Prostate gland (tissue), 2 donors: ENCODE measurements at places on chromosomes 3 and 15.

DNA sequence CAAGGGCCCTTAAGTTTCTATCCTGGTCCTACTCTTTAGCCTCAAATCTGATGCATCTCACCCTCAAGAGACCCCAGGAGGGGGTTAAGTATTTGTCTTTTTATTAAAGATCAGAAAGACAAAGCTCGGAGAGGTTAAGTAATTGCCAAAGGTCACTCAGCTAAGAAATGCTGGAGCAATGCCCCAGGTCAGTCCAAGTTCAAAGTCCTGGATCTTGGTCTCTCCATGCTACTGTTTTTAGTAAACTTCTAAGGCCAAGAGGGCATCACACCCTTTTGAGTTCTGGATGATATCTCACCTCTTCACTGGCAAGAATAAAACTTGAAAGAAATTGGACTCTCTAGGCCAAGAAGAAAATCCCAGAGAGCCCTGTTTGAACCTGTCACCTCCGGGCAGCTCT lies 488.6 kb downstream of the MAGI1 start:
- DNase-seq: no peak

DNA sequence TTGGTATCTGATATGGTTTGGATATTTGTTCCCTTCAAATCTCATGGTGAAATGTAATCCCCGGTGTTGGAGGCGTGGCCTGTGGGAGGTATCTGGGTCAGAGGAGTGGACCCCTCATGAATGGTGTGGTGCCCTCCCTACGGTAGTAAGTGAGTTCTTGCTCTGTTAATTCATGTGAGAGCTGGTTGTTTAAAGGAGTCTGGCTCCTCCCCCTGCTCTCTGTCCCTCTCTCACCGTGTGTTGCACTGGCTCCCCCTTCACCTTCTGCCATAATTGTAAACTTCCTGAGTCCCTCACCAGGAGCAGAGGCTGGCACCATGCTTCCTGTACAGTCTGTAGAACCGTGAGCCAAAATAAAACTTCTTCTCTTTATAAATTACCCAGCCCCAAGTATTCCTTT lies 246.9 kb upstream of the AGTR1 start:
- no peak for DNase-seq

GRCh38 chr3:110932567-110932966 lies 139.0 kb upstream of the NECTIN3 start:
- no peak for DNase-seq

DNA sequence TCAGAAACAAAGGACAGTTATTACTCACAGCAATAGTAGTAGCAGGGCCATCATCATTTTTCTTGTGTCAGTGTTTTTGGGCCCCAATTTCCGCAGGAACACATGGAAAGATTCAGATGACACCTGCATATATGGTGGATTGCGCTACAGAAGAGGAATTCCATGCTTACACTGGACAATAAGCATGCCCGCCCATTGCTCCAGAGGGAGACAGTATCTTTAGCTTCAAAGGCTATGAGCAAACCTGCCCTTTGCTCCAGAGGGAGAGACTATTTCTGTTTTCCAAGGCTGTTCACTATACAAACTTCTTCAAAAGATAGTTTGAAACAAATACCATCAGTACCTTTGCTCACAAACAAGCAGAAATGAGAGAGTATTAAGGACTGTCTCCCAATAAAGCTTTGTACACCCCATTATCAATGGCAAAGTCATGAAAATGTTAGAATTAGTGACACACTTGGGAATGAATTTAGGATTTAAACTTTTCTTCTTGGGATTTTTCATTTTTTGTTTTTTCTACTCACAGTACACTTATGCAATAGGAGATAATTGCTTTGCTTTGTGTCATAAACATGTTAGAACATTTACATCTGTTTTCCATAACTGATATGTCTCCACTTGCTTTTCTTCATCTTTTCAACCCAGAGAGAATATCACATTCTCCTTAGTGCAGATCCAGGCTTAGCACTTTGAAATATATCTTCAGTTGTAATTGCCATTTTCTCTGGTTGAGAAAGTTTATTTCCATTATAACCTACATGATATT lies 564.5 kb upstream of the ZNF717 start:
- DNase-seq: no peak

- no peak for DNase-seq
These were observed 10.4 kb downstream of the SOX2 start for GRCh38 chr3:181722156-181722555.

- no peak for DNase-seq
These were observed 23.0 kb downstream of the PAQR9 start for GRCh38 chr3:142940472-142940871.

DNA sequence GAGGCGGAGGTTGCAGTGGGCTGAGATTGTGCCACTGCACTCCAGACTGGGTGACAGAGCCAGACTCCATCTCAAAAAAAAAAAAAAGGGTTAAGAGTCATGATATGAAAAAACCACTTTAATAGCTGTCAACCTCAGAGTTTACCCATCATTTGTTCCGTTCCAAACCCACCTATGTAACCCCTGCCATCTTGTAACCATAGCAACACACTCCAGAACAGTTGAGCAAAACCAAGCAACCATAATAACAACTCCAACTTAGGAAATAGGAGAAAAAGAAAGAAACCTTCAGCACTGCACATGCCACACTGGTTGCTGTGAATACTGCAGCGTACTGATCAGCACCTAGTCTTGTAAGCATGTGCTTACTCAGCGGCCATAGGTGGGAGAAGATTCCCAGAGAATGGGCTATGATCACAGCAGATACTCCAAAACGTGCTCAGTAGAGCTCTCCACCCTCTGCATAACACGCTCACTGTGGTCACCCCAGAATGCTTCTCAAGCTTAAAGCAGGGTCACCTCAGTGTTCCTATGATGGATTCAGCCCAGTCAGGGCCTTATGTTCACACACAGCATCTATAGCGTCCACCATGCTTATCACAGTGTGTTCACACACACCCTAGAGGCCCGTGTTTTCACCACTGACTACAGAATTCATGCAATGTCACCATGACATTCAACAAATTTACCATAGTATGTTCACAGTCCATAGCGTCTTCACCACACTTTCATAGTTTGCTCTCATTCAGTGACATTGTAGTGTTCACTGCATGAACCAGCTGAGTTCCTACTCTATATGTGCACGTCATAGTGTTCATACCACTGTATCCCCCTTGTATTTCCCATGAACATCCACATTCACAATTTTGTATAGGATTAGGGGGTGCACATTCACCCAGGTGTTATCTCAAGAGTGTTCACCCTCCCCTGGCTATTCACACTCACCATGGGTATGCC lies 6.5 kb upstream of the CILP start:
- no peak for DNase-seq

- DNase-seq: no peak
These were observed 87.0 kb downstream of the SV2B start for GRCh38 chr15:91186904-91187656.

GRCh38 chr15:73273181-73274002 lies 95.4 kb downstream of the HCN4 start:
- DNase-seq: peak; percentile 19

DNA sequence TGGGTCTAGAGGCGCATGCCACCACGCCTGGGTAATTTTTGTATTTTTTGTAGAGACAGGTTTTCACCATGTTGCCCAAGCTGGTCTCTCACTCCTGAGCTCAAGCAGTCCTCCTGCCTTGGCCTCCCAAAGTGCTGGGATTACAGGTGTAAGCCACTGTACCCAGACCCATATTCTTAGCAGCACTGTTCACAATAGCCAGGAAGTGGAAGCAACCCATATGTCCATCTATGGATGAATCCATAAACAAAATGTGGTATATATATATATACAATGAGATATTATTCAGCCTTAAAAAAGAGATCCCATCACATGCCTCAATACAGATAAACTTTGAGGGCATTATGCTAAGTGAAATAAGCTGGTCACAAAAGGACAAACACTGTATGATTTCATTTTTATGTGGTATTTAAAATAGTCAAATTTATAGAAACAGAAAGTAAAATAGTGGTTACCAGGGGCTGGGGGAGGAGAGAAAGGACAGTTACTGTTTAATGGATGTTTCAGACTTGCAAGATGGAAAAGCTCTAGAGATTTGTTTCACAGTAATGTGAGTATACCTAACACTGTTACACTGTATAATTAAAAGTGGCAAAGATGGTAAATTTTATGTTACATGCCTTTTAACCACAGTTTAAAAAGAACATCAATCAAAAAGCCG lies 35.7 kb upstream of the GRAMD1C start:
- DNase-seq: no peak
